Effector CD8-positive, alpha-beta T cell (primary cell): ENCODE measurements at places on chromosomes 1 and 21.

- DNase-seq: no peak
Observed at GRCh38 chr1:103529746-103530145, 4.2 kb downstream of the RNPC3 start.

- DNase-seq: no peak
Observed at GRCh38 chr1:180182643-180183311, 28.1 kb downstream of the QSOX1 start.

DNA sequence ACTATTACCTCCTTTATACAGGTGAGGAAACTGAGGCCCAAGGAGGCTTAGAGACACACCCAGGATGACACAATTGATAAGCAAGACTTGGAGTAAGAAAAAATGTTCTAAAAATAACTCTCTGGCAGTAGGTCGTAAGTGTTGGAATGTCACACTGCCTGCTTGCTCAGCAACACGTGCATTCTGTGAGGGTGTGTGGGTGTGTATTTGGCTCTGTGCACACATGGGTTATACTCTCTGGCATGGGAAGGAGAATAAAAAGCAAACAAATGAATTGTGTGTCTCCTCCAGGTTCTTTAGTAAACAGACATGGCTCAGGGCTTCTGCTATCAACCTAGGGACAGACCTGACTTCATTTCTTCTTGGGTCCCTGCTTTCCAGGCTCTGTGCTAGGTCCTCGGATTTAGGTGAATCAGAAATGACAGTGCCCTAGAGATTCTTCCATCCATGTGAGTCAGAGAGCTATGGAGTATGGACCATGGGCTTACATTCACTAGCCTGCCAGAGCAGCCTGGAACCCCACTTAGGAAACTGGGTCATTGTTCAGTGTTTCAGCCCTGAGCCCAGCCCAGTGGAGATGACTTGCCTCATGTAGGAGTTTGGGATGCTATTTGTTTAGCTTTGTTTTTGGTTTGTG is 72.4 kb downstream of the ELAVL4 start:
- no peak for DNase-seq

DNA sequence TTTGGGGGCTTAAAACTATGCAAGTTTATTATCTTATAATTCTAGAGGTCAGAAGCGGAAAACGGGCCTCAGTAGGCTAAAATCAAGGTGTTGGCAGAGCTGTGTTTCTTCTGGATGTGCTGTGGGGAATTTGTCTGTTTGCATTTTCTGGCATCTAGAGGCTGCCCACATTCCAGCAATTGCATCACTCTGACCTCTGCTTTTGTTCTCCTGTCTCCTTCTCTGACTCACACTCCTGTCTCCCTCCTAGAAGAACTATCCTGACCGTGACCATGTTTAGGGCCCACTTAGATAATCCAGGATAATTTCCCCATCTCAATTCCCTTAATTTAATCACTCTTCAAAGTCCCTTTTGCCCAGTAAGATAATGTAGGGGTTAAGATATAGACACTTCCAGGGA is 127.4 kb upstream of the DEPDC1 start:
- DNase-seq: no peak

DNA sequence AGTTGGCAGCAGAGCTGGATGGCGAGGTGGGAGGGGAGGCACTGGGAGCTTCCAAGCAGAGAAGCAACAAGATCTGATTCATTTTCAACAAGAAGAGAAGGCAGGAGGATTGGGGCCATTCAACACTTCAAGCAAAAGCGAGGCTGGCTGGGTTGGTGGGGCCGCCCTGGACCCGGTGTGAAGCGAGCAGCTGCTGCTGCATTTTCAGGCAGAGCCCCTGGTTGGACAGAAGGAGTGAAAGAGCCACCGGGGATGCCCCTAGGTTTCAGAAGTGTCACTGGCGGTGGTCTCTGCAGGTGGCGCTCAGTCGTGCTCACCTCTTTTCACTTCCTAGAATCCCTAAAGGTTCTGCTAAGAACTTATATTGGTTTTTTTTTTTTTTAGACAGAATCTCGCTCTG is 18.0 kb downstream of the SLC2A7 start:
- no peak for DNase-seq

DNA sequence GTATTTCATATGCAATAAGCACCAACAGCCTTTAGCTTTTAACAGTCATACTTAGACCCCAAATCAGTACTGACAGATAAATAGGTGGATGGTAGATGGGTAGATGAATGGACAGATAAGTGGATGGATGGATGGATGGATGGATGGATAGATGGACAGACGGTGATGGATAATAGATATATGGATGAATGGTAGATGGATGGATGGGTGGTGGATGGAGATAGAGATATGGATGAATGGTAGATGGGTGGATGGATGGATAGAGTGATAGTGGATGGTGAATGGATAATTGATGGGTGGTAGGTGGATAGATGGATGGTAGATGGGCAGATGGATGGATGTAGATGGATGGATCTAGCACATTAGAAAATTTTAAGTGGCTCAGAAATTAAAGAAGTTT is 62.5 kb downstream of the TIAM1 start:
- no peak for DNase-seq

GRCh38 chr21:45596704-45597318 is 46.7 kb upstream of the PCBP3 start:
- DNase-seq: peak; percentile 77
